ENCODE measurements at places on chromosomes 7 and 10.

GRCh38 chr7:102028206-102028826 lies 210.9 kb downstream of the CUX1 start:
- DNase-seq, result no peak

DNA sequence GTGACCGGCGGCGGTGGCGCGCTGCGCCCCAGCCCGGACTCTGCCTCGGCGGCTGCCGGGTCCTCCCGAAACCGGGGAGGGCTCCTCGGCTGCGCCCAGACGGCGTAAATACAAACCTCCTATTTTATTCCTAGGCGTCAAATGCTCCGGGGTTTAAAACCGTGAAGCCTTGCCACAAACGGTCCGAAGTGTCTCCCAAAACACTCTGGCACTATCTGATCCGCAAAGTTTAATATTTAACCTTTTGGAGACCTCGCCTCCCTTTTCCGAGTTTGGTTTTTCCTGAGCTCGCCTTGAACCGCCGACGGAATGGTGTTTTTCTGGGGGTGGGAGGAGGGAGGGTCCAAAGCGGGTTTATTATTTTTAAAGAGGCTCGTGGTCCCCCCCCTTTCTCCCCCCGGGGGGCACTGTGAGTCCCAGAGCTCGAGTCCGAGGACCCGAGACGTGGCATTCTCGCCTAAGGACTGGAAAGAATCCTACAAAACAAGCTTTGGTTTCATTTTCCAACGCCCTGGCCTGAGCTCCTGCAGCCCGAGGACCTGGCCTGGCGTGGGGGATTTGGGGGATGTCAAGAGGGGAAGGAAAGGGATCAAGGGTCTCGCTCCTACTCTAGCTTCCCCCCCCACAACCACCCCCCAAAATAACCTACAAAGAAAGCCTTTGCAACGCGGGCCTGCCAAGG lies 1.8 kb downstream of the TNRC18 start:
- DNase-seq, result no peak

DNA sequence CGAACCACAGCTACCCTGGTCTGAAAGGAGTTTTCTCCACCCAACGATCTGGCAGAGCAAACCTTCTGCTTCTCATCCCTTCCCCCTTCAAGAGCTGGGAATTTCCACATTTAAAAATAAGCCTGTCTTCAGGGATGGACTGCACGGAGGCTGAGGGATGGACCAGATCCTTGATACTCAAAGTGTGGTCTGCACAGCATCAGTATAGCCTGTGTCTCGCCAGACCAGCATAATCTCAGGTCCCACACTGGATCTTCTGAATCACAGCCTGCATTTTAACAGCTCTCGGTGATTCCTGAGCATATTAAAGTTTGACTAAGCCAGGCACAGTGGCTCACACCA lies 7.1 kb downstream of the KCNMA1 start:
- DNase-seq, result no peak

- no peak for DNase-seq
These were observed 34.4 kb upstream of the GRM8 start for GRCh38 chr7:127287133-127287532.

DNA sequence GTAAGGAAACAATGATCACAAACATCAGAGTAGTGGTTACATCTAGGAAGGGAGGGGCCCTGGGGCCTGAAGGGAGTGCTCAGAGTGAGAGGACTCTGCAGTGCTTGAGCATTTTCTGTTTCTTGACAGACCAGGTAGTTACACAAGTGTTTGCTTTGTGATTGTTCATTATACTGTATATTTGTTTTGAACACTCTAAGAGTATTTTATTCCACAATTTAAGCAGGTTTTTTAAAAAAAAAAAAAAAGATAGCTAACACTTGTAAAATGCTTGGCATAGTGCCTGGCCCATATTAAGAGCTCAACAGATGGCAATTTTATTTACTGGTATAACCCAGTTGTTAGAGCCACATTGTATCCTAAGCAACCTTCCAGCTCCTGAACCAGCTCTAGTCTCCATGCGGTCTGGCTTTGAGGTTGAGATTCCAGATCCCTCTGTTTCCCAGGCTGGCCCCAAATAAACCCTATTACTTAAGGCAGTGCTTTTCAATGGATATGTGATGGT lies 20.1 kb upstream of the ATXN7L1 start:
- no peak for DNase-seq

DNA sequence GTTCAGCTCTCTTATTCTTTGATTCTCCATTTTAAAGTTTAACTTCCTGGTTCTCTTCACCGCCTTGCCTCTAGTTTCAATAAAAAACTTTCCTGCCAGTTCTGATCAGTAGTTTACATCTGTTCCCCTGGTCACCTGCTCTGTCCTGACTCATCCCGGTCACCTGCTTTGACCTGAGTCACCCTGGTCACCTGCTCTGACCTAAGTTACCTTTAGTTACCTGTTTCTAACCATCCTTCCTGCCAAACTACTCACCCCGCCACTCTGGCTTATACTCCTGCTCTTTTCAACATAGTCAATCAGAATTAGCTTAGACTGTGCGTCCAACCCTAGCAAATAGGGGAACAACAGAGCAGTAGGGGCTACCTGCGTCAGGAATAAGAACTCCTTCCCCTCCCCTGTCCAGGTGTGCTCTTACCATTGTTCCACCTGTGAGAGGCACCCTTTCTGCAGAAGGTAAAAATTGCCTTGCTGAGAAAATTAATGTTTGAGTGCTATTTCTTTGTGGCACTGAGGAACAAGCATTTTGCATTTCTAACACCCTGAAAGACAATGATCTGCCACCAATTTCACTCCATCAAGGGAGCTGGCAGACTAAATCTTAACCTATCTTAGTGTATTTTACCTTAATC lies 263.6 kb downstream of the DOCK4 start:
- DNase-seq, result no peak

GRCh38 chr7:56079450-56080185 lies 13.1 kb downstream of the PHKG1 start:
- no peak for DNase-seq

GRCh38 chr10:35778306-35778705 lies 136.2 kb upstream of the FZD8 start:
- DNase-seq, result no peak

DNA sequence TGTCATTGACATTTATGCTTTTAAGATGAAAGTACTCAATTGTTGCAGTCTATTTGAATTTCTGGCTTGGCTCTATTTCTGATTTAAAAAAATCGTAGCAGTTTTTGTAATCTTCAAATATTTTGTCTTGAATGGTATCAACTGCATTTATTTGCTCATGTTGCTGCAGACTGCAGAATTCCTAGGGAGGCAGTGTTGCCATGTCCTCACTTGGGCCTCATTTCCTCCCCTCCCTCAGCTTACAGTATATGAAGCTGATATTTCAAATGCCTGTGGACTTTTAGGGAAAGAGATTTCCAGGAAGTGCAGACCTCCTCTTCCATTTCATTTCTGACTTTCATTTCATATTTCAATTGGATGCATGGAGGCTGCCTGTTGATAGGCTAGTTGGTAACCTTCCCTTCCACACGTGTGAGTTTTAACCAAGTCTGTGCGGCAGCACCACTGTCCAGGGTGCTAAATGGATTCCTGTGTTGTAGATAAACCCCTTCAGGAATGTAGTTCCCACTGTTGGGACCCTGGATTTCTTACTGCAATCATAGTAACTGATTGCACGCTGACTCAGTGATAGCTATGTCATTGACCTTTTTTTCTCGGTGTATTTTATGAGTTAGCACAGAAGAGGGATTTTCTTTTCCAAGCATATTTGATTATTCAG lies 17.5 kb downstream of the VPS50 start:
- no peak for DNase-seq

DNA sequence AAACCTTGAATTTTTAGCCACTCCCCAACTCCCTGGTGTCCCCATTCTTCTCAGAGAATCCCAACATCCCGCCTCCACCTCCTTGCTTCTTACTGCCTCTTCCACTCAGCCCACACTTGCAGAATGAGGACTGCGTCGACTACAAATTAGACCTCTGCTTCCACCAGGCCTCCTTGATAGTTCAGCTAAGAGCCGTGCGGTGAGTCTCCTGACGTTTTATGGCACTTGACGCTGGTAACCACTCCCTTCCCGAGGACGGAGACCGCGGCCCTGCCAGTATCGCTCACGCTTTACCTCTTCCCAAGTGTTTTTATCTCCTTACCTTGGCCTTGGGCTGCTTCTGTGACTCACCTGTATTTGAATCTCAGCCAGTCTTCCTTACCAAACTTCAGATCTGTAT lies 31.1 kb downstream of the RBM17 start:
- no peak for DNase-seq

DNA sequence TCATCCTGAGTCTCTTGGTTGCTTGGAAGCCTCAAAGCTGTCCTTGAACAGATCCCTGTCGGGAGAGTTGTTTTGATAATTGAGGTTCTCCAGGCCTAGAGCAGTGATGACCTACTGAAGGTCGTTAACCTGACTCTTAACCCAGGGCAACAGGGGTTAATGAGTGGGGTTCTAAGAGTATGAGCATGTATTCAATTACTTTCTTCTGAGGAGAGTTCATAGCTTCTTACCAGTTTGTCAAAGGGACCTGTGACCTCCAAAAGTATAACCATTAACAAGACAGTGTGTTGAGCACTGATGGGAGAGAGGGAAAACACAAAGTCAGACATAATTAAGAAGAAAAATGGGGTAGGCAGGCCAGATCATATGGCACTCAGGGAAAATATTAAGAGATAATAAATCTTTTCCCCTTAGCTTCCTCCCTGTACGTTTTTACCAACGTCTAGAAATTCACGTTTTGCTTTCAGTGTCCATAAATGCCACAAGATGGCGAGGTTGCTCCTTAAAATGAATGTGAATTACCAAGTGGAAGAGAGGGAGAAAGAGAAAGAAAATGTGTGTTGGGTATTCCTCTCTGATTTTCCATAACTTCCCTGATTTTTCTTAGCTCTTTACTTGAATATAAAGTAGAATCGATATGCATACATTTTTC lies 97.6 kb downstream of the SUGCT start:
- no peak for DNase-seq

DNA sequence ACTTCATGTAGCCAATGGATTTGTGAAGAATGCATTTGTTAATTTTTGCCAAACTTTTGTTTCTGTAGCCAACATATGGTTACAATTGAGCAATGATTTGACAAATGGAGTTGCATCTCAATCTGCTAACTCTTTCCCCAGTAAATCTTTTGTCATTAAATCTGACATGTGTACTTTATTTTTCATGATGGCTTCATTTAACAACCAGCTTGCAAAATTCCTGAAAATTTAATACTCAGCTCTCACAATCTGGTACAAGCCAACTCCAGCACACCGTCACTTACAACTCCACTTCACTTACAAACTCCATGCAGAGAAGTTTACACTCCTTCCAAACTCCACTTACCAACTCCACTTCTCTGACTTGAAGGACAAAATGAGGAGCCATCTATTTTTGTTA lies 26.5 kb upstream of the HIBADH start:
- no peak for DNase-seq

DNA sequence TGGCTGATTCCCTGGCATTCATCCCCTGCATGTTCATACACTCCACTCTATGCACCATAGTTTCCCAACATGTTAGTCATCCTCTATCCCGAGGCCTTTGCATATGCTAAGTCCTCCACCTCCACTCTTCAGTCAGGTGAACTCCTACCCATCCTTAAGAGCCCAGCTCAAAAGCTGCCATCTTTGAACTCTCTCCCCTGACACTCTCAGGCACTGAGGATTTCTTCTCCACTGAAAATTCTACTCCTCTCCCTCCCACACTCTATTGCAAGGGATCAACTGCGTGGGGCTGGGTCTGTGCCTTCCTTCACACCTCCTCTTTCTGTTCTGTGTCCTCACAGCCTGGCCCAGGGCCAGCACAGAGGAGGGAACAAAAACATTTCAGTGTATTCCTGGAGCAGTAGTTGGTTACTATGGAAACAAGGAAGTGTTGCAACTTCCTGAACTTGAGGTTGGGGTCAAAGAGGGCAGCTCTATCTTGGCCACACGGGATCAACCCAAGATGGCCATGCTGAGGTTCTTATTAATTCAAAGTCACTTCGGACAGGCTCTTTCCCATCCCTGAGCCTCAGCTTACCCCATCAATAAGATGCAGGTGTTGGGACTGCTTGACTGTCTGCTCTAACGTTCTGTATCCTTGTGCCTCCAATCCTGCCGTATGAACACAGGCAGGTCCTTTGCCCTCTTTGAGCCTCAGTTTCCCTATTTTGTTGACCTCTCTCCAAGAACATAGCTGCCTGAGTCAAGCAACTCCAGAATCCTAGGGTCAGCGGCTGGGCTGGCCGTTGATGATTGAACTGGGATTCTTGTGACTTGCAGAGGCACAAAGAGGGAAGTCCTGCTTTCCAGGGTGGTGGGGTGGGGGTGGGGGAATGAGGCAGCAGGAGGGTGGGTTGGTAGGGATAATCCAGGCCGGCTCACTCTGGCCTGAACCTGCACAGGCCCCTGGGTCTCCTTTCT lies 15.5 kb downstream of the ZMIZ1 start:
- no peak for DNase-seq

DNA sequence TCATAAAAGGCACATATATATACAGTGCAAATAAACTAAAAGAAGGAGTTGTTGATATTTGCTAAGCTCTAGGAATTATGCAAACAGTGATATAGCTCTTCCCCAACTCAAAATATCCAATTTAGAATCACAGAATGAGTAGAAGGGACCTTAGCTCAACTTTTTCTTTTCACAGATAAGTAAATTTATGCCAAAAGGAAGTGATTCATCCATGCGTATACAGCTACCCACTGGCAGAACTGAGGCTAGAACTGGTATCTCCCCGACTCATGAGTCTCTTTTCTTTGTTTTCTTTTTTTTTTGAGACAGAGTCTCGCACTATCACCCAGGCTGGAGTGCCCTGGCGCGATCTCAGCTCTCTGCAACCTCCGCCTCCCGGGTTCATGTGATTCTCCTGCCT lies 54.2 kb upstream of the SVIL start:
- DNase-seq, result no peak

DNA sequence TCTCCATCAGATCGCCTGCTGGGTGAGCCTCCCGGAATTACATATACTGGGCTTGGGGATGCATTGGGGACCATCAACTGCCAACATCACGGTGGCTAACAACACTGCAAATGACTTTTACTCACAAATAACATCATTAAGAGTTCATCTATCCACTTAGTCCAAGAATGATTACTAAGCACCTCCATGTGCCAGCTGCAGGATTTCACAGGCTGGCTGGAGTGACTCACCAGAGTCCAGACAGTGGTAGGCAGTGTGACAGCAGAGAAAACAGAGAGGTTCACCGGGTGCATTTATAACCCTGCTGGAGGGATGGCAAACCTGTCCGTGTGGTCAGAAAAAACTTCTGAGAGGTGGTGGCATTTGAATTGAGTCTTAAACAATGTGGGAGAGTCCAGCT lies 3.2 kb upstream of the IGFBP3 start:
- no peak for DNase-seq

GRCh38 chr10:44923611-44924010 lies 12.5 kb downstream of the TMEM72 start:
- no peak for DNase-seq

All from effector memory CD4-positive, alpha-beta T cell (primary cell).